ENCODE measurements at places on chromosomes 16 and 17. TPM values are rescaled to one million over a fixed set of nuclear protein-coding genes. Genes with fewer than 3 reads are reported as not detected.

- H3K27me3 ChIP-seq = no peaks in the 10 kb centered on the region
- H3K27ac ChIP-seq = no peak overlapping the region
- no peak overlapping the region for H3K4me3 ChIP-seq
- H3K36me3 ChIP-seq = no peaks in the 10 kb centered on the region
These were observed 101.4 kb upstream of the ZFHX3 start for GRCh38 chr16:73149334-73149733.

DNA sequence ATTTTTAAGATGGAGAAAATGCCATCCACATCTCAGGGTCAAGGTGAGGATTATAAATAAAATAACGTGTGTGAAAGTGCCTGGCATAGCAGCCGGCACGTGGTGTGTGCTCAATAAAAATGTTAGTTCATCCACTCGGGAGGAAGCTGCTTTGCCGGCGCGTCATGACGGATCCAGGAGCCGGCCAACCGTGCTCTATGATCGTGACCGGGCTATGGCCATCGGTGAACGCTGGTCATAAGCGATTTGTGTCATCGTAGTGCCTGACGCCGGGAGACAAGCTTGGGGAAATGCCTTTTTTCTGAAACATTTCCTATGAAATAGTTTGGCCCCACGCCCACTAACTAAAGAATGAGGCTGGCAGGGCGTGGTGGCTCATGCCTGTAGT, 74.0 kb downstream of the CMC2 start:
- no peak overlapping the region for H3K27ac ChIP-seq
- peaks cover 47% of the 10 kb centered on the region for H3K27me3 ChIP-seq
- DNase-seq = no peak
- H3K4me3 ChIP-seq = peak overlapping the region; percentile 42
- H3K4me1 ChIP-seq = peaks cover 4% of the 10 kb centered on the region

DNA sequence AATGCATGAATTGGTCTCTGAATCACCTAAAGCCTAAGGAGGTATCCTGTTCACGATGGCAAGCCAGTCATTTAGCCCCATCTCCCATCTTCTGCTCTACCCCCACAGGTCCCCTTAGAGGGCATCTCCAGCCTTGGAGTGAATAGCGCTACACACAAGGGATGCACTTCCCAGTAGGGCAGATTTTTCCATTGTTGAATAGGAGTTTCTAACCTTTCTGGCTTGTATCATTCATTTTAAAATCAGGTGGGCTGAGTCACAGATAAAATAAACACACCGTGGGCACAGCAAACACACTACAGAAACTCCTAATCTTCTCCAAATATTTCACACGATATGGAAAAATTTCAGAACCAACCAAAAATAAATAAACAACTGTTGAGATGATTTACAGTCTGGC, 201.2 kb upstream of the NOG start:
- no peaks in the 10 kb centered on the region for H3K4me1 ChIP-seq
- H3K4me3 ChIP-seq = no peak overlapping the region
- DNase-seq = no peak
- H3K36me3 ChIP-seq = no peaks in the 10 kb centered on the region

DNA sequence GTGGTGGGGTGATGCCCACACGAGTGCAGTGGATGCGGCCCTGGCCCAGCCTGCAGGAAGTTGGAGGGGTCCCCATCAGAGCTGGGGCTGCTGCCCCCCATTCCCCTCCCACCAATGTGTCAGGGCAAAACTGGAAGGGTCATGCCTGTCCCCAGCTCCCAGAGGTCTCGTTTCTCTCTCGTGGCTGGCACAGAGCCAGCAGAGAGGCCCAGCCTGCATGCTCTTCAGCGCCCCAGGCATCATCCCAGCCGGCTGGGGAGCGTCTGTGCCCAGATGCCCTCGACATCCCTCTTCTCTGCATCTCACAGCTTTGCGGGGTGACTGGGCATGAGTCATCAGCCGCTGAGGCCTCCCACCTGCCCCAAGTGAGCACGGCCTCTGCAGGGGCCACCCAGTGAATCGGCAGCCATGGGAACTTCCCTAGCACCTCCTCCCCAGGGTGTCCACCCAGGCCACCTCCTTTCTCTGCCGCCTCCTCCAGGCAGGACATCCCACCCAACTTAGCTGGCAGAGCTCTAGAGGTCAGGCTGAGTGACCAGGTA, 9.8 kb upstream of the CSNK1D start:
- peak overlapping the region; percentile 51 for H3K4me3 ChIP-seq
- H3K36me3 ChIP-seq = no peaks in the 10 kb centered on the region
- peaks cover 43% of the 10 kb centered on the region for H3K4me1 ChIP-seq
- no peaks in the 10 kb centered on the region for H3K27me3 ChIP-seq
- peak overlapping the region; percentile 74 for H3K27ac ChIP-seq
- peak; percentile 88 for DNase-seq

CCL7 gene
- total RNA-seq = not detected

CRHR1 gene
- not detected for total RNA-seq
